Activated CD8-positive, alpha-beta T cell treated with anti-CD3 and anti-CD28 coated beads, Interleukin-2, amount 10 ng/mL, durations not matched to agents 7 days and 5 days (primary cell): ENCODE measurements at places on chromosomes 7 and 10. TPM values are rescaled to one million over a fixed set of nuclear protein-coding genes. Genes with fewer than 3 reads are reported as not detected.

The HOXA4 gene
- not detected for total RNA-seq

The KIF11 gene
- total RNA-seq: 87.0 TPM

DNA sequence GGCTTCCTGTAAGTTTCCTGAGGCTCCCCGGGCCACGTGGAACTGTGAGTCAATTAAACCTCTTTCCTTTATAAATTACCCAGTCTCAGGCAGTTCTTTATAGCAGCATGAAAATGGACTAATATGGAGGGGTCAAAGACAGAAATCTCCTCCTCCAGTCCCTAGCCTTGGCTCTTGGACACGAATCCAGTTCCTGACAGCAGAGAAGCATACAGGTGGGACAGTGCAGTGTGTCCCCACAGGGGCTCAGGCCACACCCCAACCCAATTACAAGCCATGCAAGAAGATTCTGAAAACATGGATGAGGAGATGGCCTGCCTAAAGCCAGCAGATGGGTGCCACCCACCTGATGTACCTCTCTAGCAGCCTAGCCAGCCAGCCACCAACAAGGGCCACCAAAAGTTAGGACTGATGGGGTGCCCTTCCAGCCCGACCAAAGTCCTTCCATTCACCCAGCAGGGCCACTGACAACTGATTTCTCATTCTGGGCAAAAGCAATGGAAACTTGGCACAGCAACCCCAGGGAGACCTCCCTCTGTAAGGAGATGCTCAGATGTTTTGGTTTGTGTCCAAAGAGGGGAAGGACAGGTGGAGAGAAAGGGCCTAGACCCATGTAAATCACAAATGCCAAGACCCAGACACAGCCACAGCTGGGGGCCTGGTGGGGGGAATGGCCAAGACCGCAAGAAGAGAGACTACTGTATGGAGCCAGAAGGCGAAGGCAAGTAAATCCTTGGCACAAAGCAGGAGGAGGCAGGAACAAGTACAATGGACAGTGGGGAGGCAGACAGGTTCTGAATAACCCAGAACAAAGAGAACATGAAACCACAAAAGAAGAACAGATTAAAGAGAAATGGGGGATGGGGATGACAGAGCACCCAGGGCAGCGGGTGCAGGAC lies 13.6 kb downstream of the GPRIN2 start:
- H3K4me3 ChIP-seq: no peak overlapping the region
- peaks cover 31% of the 10 kb centered on the region for H3K27me3 ChIP-seq
- H3K36me3 ChIP-seq: no peaks in the 10 kb centered on the region
- H3K4me1 ChIP-seq: no peaks in the 10 kb centered on the region
- H3K27ac ChIP-seq: no peak overlapping the region

GRCh38 chr7:54811041-54811845 lies 52.2 kb upstream of the SEC61G start:
- DNase-seq: no peak
- no peaks in the 10 kb centered on the region for H3K4me1 ChIP-seq
- H3K27me3 ChIP-seq: peaks cover 2% of the 10 kb centered on the region
- H3K4me3 ChIP-seq: no peak overlapping the region

- DNase-seq: no peak
- H3K4me1 ChIP-seq: no peaks in the 10 kb centered on the region
- no peak overlapping the region for H3K27ac ChIP-seq
- peaks cover 4% of the 10 kb centered on the region for H3K27me3 ChIP-seq
Observed at GRCh38 chr10:22805304-22805703, 90.9 kb upstream of the PIP4K2A start.

- H3K4me3 ChIP-seq: no peak overlapping the region
- peaks cover 2% of the 10 kb centered on the region for H3K36me3 ChIP-seq
- H3K27me3 ChIP-seq: no peaks in the 10 kb centered on the region
- H3K27ac ChIP-seq: no peak overlapping the region
- peaks cover 6% of the 10 kb centered on the region for H3K4me1 ChIP-seq
Observed at GRCh38 chr7:65369843-65370242, 3.8 kb upstream of the ZNF92 start.

DNA sequence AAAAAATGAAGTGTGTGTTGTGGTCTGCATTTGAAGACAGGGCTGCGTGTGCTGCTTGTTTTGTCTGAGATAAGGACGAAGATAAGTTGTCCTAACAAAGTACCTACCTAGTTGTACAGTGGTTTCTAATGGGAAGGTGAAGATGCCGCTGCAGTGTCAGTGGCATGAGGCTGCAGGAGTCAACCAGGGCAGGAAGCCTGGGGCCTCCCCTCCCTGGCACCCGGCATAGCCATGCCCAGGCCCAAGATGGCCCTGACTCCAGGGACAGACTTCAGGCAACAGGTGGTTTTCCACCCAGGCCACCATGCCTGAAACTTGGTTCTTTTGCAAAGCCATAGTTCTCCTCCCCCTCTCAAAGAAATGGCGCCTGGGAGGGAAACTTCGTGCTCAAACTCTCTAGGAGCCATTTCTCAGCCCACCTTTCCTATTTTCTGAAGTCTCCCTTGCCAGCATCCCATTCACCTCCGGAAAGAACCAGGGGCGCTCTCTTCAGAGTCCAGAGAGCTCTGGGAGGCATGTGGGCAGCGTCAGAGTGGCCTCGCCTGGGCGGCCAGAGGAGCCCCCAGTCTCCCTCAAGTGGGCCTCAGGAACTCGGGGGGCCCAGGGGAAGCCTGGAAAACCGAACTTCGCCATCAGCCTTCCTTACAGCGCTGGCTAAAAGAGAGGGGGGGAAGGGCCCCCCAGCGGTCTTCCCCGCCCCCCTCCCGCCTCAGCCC lies 2.1 kb upstream of the KAT6B start:
- H3K36me3 ChIP-seq: peaks cover 8% of the 10 kb centered on the region
- peak; percentile 37 for DNase-seq
- peaks cover 54% of the 10 kb centered on the region for H3K4me1 ChIP-seq
- H3K4me3 ChIP-seq: peak overlapping the region; percentile 88
- peak overlapping the region; percentile 93 for H3K27ac ChIP-seq
